ENCODE measurements at places on chromosomes 13 and 19.

- DNase-seq = no peak
These were observed 11.2 kb downstream of the KDM4B start for GRCh38 chr19:4980067-4980466.

DNA sequence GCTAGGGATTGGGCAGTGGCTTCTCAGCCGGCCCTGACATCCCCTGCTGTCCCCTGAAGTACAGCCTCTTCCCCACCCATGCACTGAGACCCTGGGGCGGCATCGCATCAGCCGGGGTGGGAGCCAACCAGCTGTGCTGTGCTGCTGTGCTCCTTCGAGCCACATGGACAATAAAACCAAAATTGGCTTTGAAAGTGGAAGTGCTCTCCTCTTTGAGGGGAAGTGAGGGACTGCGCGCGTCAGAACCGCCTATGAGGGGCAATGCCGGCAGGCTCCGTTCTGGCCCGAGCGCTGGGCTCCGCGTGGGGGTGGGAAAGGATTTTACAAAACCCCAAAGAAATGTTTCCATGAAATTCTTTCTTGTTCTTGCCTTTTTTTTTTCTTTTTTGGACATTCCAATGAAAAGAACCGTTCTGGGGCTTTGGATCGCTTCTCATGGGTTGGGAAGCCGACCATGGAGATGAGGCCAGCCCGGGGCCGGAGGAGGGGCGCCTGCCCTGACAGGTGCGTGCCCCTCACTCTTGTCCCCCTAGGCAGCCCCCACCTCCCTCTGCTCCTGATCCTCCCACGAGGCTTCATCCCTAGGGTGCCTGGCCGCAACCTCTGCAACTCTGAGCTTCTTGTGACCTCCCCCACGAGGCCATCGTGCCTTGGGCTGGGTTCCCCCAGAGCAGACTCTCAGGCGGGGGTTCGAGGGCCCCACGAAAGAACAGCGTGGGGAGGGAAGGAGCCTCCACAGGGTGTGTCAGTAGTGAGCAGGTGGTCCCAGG lies 22.6 kb downstream of the KLHL26 start:
- no peak for DNase-seq

DNA sequence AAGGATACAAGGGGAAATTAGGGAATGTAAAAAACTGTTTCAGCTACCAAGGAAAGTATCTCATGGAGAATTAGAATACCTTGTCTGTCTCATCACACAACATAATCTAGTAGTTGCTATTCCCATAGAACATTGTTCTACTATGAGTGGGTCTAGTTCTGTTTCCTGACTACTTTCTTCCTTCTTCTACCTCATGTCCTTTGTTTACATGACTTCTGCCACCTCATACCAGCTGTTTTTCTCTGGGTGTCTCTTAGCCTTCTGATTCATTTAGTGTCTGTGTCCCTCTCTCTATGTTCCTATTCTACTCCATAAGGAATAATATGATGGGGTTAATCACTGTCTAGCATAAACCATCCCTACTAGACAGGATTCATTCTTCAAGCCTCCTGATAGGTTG lies 887.3 kb downstream of the DIAPH3 start:
- DNase-seq = no peak

DNA sequence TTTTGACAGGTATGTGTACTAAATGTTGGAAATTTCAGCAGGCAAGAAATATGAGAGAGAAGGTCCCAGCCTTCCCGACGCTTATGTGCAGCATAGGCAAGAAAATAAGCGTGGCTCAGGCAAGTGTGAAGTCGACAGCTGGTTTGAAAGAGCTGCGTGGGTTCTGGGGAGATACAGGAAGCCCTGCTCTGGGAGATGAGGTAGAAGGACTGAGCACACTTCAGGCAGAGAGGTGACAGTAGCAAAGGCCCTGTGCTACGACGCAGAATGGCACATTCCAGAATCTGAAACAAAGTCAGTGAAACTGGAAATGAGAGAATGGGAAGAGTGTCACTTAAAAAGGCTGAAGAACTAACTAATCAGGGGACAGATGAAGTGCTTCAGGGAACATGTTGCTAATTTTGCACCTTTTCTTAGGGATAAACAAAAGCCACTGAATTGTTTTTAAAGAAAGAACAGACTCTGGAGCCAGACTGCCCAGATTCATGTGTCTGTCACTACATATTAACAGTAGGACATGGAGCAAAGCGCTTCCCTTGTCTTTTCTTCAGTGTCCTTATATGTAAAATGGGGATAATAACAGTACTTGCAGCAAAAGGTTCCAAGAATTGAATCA lies 160.1 kb downstream of the SPRY2 start:
- DNase-seq = no peak

GRCh38 chr19:6264803-6265202 lies 15.0 kb downstream of the MLLT1 start:
- no peak for DNase-seq

Measured in GM04504 (cell line).